Activated T-cell treated with anti-CD3 and anti-CD28 coated beads, Interleukin-2, amount 50 U/mL, for 72 hours (primary cell): ENCODE measurements at places on chromosomes 11 and 22. TPM values are rescaled to one million over a fixed set of nuclear protein-coding genes. Genes with fewer than 3 reads are reported as not detected.

GRCh38 chr22:22955866-22956535 lies 68.4 kb downstream of the IGLL5 start:
- H3K27ac ChIP-seq, result no peak overlapping the region
- no peak overlapping the region for H3K4me3 ChIP-seq
- peaks cover 7% of the 10 kb centered on the region for H3K4me1 ChIP-seq

DNA sequence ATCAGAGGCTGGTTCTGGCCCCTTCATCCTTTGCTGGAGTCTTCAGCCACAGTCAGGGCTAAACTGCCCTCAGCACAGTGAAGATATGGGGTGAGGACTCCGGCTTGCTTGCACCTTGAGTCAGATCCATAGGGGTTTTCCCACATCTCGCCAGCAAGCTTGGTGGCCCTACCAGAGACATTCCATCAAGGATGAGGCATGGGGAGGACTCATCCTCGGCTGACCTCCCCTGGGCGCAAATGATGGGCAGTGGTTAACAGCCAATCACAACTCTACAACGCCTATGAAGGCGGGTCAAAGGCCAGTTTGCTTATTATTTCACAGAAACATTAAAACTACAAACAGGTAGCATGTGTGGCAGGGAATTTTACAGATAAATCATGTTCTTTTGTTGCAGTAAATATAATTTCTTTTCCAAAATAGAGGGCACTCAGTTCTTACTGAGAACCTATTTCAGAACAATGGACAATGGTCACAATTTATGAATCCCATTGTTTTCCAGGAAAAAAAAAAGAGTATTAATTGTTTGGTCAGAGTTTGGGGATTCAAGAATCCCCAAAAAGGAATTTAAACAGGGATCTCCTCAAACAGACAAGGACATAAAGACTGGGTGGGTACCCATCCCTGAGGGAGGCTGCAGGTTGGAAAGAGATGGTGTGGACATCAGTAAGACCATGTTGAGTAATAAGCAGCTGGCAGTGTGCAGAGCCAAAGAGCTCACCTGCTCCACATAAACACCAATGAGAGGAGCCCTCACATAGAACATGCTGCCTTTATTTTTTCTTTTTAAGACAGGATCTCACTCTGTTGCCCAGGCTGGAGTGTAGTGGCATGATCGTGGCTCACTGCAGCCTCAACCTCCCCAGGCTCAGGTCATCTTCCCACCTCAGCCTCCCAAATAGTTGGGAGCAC lies 14.8 kb downstream of the PLAAT3 start:
- H3K36me3 ChIP-seq, result no peaks in the 10 kb centered on the region
- H3K4me3 ChIP-seq, result no peak overlapping the region
- H3K27ac ChIP-seq, result no peak overlapping the region
- no peaks in the 10 kb centered on the region for H3K27me3 ChIP-seq
- H3K4me1 ChIP-seq, result peaks cover 5% of the 10 kb centered on the region

DNA sequence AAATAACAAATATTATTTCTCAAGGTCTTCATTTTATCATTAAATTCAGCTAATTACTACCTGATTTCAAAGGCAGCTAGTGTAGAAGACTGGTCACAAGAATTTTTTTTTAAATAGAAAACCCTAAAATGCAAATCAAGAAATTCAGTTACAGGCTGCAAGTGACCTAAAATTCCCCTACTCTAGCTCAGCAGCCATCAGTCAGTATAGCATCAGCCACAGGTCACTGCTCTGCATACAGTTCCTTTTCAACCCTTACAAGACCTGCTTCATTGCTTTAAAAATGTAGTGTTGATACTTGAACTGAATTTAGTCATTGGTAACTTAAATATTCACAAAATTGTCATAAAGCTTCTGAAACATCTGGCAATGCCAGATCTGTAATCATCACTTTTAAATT lies 9.5 kb upstream of the B3GNT6 start:
- H3K27ac ChIP-seq, result no peak overlapping the region
- H3K4me1 ChIP-seq, result peaks cover 9% of the 10 kb centered on the region
- DNase-seq, result no peak
- H3K36me3 ChIP-seq, result no peaks in the 10 kb centered on the region
- H3K4me3 ChIP-seq, result no peak overlapping the region

DNA sequence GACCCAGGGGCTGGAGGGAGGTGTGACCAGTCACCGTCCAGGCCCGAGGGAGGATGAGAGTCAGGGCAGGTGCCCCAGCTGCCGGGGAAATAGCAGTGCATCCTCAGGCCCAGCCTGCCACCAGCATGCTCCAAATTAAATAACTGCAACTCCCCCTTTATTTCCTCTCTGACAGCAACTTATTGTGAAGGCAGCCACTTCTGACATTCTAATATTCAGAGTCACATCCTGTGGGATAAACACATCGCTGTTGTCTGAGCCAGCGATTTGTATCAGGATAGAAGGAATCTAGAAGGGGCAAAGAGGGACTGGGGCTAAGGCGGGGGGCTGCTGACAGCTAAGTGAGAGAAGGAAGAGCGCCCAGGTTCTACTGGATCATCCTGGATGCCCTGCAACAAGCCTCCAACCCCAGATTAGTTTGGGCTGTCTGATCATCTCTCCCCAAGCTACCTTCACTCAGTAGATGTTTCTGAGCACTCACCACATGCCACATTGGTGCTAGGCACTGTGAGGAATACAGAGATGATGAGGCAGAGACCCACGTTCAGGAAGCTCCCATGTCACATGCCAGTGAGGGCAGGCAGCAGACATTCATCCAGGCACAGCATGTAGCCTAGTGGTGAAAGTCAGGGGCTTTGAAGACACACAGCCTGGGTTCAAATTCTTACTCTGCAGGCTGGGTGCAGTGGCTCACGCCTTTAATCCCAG lies 214.1 kb downstream of the BUD13 start:
- no peaks in the 10 kb centered on the region for H3K27me3 ChIP-seq
- DNase-seq, result no peak
- H3K4me1 ChIP-seq, result no peaks in the 10 kb centered on the region
- H3K36me3 ChIP-seq, result no peaks in the 10 kb centered on the region
- no peak overlapping the region for H3K27ac ChIP-seq

Gene SYT9
- not detected for total RNA-seq

Gene OR2AG2
- not detected for total RNA-seq

DNA sequence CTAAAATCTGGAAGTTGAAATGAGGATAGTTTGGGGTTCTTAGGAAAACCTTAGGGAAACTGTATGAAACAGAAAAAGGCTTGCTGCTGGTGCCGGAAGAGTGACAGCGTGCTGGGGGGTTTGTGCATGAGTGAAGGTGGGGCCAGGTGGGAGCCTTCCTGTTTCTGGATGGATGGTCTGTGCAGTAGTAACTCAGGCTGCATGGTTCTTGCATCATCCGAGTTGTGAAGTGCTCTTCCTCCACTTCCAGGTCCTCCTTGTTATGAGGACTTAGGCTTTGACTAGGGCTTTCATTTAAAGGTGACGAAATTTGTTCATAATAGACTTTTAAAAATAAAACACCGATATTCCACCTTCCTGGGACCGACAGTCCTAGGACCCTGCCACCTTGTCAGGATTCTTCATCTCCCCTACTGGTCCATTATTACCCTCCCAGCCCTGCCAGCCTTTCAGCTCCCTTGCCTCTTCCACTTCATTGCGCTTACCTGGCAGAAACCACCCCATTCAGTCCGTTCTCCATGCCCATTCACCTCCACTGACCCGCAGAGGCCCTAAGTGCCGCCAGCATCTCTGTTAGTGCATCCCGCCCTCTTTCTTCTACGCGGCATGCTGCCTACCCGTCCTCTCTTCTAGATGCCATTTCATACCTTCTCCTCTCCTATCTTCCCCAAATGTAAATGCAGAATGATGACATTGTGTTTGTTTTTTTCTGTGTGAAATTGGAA lies 47.3 kb downstream of the PPFIA1 start:
- peaks cover 14% of the 10 kb centered on the region for H3K4me1 ChIP-seq
- no peak overlapping the region for H3K4me3 ChIP-seq
- H3K27ac ChIP-seq, result no peak overlapping the region
- no peaks in the 10 kb centered on the region for H3K27me3 ChIP-seq
- no peaks in the 10 kb centered on the region for H3K36me3 ChIP-seq

Gene IGF2
- 40.4 TPM for total RNA-seq
